ENCODE measurements at places on chromosomes 4 and X.

DNA sequence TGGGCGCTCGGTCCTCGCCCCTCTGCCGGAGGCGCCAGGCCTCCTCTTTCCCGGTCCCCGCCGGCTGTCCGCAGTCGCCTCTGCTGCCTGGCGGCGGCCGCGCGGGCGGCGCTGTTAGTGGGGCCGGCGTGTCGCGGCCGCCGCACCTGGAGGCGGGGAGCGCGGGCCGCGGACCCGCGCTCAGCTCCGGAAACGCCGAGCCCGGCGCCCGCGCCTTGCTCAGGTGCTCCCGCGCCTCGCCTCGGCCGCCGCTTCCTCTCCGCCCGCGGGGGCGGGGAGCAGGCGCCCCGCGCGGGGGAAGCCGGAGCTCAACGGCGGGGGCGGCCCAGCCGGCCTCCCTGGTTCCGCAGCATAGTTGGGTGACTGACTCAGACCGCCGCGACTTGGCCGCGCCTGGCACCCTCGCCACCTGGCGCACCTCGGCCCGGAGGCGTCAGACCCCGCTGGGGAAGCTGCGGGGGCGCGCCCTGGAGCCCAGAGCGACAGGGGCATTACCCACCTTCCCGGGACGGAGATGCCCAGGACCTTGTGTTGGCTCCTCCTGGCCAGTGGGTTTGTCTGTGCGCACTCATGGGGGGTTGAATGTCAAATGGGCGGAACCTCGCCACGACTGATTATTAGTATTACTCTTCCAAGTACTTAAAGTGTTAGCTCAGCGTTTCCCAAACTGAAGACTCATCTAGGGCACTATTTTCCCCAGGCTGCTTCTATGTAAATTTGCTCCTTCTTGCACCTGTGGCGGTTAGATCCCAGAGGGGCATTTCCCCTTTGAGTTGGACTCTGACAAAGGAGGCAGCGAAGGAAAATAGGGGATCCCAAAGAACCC lies at the start of gene ARAP2:
Gene ARAP2, minus strand, starts transcription at position 258 of the 826 bp plus-strand sequence. CDS start 15,028 bp downstream, outside the sequence.
- peak; percentile 56 for DNase-seq

DNA sequence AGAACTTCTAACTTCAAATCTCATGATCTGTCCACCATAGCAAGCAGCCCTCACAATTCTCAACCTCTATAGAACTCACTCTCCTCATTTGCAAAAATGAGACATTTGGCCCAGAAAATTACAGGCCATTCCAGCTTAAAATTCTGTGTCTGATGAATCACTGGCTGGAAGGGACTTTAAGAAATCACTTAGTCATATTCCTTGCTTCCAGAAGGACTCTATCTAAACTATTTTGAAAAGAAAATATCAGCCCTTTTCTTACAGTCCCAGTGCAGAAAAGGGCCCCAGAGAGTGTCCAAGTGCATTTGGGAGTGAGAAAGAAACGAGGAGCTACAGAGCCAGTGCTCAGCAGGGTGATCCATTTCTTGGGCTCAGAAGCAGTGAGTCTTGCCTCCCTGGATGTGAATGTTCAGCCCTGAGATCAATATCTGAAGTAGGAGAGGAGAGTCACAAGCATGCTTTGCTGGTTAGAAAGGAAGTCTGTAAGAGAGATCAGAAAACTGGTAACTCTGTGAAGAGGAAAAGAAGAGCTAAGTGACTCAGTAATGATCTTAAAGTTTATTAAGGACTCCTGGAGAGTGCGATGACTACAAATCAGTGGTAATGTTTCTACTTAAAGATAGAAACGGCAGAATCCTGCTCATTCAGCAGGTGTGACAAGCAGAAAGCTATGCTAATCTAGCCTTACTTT lies 139.8 kb downstream of the PALLD start:
- DNase-seq, result no peak

- DNase-seq, result no peak
These were observed 35.3 kb upstream of the TENM3 start for GRCh38 chr4:182207830-182208396.

GRCh38 chr4:169132561-169133305 lies 122.7 kb upstream of the CBR4 start:
- no peak for DNase-seq
